Activated naive CD4-positive, alpha-beta T cell (primary cell): ENCODE measurements at places on chromosomes 3 and 15.

DNA sequence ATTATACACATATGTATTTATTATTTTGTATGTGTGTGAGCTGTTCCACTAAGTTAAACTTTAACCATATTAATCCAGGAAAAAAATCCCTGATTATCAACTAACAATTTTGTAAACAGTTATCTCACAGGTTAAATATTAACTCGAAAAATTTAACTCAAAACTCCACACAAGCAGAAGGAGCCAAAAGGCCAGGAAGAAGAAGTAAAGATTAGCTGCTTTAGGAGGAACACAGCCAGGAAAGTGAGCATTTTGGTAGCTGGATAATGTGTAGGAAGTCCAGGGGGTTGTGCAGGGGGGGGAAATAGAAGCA is 425.0 kb downstream of the TIGIT start:
- DNase-seq: no peak

DNA sequence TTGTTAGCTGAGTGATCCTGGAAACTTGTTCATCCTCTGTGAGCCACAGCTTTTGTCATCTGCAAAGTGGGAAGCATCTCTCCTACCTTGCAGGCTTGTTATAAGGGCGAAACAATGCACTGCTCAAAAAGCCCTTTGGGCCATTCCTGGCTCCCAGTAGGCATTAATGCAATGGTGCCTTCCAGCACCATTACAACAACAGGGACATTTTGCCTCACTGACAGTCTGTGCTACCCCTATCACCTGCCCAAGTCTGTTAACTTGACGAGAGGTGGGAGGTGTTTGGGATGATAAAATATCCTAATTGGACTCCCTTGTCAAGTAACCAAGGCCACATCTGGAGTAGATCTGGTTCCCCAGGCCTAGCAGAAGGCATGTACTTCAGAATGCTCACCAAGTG is 44.2 kb downstream of the ZDHHC3 start:
- DNase-seq: no peak

DNA sequence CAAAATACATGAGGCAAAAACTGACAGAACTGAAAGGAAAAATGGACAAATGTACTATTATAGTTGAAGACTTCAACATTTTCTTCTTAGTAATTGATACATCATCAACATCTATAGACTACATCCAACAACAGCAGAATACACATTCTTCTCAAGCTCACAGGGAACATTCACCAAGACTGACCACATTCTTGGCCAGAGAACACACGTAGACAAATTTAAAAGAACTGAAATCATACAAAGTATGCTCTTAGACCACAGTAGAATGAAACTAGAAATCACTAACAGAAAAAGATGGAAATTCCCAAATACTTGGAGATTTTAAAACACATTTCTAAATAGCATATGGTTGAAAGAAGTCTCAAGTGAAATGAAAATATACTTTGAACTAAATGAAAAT is 55.1 kb upstream of the NSMCE3 start:
- no peak for DNase-seq

DNA sequence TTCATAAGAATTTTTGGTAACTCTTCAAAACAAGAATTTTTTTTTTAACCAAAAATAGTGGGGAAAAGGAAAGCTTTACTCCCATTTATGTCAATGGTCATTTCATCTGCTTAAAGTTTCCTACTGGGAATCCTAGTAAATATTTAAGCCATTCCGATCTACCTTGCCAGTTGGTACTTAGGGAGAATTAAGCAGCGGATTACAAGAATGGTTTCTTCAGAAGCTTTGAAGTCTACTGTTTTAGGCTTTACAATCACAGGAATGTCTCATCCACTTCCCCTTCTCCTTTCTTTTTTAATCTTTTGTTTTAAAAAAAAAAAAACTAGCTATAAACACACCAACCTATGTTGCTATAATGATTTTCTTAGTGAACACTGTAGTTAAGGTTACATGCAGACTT is 341.4 kb upstream of the ATP11B start:
- DNase-seq: no peak

DNA sequence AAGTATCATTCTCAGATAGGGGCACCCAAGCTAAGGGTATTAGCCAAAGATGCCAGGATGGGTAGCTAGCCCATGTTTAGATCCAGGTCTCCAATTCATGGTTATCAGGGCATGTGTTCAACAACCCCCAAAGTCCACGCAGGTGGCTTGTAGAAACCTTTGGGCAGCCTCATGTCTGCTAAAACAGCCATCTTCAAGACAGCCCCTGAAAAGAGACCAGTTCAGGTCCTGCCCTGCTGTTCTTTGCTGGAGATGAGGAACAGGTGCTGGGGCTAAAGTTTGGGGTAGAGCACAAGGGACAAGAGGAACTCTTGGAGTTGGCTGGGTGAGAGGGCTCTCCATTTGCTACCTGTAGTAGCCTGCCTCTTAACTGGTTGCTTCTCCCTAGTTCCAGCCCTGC is 4.6 kb downstream of the PPM1M start:
- no peak for DNase-seq
